Activated T-helper 1 cell treated with anti-CD3 and anti-CD28 coated beads, Interleukin-2, amount 50 U/mL, for 16 hours (primary cell): ENCODE measurements at places on chromosomes 7 and 10.

GRCh38 chr10:12484002-12484918 is 134.9 kb downstream of the CAMK1D start:
- no peak for DNase-seq

DNA sequence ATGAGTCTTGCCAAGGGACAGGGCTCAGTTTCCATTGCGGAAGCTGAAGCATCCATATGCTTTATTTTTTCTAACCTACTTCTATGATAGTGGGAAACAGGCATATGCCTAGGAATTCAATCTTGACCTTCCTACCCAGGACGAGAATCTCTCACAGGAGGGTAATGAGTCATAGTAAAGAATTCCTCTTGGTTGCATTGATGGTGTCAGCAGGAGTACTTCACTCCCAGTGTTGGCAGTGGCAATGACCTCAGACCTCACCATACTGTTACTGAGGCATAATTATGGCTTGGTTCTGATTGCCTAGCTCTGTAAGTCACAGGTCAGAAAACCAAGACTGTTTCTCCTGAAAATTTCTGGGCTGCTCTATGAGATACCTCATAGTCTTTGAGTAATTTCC is 552.9 kb downstream of the ARL4A start:
- DNase-seq, result no peak

DNA sequence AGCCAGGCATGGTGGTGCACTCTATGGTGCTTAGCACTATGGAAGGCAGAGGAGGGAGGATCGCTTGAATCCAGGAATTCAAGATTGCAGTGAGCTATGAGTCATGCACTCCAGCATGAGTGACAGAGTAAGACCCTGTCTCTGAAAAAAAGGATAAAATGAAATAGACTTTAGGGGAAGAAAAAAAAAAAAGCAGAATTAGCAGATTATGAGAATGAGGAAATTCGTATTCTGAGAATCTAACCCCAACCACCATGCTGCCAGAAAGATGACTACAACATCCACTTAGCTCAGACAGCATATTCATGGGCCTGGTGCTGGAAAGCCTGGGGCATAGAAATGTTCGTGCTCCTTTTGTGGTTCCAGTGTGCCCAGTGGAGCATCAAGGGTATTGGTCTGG is 63.3 kb downstream of the TMEM26 start:
- no peak for DNase-seq

- no peak for DNase-seq
Measured at GRCh38 chr7:128060018-128060417, 28.8 kb upstream of the LRRC4 start.

DNA sequence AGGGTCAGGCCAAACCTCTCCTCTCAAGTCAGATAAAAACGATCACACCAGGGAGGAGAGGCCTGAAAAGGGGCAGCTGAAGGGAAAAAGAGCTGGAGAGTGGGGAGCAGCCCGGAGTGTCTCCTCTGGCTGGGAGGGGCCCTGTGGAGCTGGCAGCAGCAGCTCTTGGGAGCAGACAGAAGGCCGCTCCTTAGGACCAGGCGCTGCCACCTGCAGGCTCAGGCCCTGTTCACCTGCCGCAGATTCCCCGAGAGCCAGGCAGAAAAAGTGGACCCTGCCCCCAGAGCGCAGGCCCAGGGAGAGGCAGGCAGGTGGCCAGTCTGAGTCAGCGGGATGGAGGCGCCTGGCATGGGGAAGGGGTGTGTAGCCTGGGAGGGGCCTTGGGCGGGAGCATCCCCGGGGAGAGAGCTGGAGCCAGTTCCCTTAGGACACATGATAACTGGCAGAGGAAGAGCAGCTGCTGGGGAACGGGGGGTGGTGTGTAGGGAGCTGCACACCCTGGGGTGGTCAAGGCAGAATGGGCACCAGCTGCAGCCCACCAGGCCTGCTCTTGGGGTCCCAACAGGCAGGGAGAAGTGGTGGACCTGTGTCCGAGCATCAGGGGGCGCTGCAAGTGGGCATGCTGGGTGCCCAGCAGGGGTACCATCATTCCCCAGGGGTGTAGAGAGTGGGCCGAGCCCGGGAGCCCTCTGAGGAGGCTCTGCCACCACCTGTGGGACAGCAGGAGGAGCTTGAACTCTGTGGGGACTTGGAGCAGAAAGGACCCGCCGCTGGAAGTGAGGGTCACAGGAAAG is 177.2 kb upstream of the RHEB start:
- no peak for DNase-seq

DNA sequence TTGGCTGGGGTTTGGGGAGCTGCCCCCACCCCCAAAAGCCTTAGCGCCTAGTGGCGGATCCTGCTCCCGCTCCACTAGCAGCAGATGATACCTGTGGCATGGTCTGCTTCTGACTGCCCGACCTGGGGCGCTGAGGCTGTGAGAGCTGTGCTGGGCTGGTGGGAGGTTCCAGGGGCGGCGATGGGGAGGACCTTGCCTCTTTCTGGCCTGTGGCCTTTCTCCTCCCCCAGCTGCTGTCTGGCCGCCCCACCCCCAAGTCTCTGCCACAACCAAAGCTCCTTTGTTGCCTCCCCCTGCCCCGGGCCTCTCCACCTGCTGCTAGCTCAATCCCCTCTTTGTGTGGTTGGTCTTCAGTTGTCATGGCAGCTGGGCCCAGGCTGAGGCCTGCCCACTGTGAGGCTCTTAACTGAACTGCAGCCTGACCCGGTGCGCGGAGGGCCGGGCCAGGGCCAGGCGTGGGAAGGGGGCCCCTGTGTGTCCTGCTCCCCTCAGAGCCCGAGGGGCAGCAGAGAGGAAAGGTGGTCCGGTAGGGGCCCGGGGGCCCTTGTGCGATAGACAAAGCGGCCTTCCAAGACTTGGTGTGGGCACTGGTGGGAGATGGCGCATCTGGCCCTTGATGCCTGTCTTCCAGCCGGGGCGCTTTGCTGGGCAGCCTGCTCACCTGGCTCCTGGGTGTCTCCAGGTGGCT is 4.7 kb downstream of the ZNF775 start:
- DNase-seq, result no peak

- DNase-seq, result no peak
Measured at GRCh38 chr7:56023500-56023899, 27.7 kb downstream of the PSPH start.

DNA sequence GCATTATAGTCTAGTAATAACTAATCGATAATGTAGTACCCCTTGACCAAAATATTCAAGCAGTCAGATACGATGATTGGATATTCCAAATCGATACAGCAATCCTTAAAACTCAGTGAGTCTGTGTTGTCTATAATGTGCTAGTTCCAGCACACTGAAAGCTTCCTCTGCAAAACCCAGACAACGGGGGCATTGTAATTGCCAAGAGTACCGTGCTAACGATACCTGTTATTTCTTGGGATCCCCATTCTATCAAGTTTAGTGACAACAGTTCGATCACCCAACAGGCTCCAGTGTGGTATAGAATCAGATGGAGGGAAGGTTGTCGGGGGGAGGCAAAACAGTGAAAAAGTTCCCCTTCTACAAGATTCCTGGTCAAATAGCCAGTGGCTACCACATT is 865 bp downstream of the ZNF438 start:
- DNase-seq, result no peak
